ENCODE measurements at places on chromosomes 3 and 15. TPM values are rescaled to one million over a fixed set of nuclear protein-coding genes. Genes with fewer than 3 reads are reported as not detected.

DNA sequence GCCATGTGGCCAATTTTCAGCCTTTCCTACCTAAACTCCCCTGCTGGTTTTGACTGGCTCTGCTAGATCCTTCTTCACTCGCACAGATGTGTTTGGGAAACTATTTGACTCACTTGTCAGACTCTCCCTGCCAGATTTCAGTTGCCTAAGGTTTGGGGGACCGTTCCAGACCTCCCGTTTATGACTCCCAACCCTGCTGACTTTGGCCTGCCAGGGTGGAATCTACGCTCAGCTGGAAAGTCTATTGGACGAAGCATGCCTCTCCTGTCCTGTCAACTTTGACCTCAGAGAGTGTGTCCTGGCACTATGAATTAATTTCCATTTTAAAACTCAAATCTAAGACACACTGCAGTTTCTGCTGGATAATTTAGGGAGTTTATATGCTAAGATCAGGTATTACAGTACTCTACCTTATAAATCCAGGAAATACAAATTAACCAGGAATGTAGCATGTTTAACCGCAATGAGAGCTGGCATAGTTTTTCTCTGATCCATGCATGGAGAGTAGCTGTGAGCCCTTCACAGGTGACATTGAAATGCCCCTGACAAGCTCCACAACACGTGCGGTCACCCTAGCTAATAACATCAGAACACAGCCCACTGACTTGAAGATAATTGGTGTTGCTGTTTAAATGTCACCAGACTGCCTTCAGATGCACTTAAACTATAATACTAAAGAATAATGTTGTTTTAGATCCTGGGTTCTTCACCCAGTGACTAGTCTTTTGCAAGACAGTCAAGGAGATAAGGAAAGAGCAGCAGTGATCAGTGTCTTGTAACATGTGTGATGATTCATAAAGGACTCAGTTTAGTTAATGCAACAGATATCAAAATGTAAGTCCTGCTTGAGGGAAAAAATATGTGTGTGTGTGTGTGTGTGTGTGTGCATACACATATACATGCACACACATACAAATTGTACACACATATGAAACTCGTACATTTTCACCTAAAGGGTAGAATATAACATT is 223.0 kb upstream of the MCTP2 start:
- no peak overlapping the region for H3K4me3 ChIP-seq
- no peaks in the 10 kb centered on the region for H3K4me1 ChIP-seq
- no peaks in the 10 kb centered on the region for H3K27me3 ChIP-seq
- no peak overlapping the region for H3K27ac ChIP-seq

- no peaks in the 10 kb centered on the region for H3K4me1 ChIP-seq
- no peaks in the 10 kb centered on the region for H3K36me3 ChIP-seq
- no peak overlapping the region for H3K27ac ChIP-seq
- peaks cover 5% of the 10 kb centered on the region for H3K27me3 ChIP-seq
Observed at GRCh38 chr3:152706991-152707713, 127.8 kb upstream of the P2RY1 start.

GRCh38 chr15:85178308-85178707 is 196.7 kb downstream of the PDE8A start:
- DNase-seq = no peak
- H3K4me1 ChIP-seq = no peaks in the 10 kb centered on the region
- peaks cover 7% of the 10 kb centered on the region for H3K27me3 ChIP-seq

DNA sequence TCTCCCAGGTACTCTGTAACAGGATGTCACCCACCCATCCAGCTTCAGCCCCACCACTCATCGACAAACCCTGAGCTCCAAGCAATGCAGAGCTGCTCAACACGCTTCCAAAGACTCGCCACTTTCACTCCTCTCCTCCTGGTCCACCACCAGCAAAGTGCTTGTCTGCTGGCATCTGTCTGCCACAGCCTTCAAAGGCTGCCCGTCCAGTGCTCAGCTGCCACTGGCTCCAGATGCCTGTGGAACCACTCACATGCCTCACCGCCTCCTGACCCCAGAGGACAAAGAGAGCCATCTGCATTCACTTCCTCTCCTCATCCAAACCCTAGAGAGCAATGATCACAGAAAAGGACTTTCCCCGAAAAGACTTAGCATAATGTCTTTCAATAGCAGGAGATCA is 109.5 kb upstream of the OCA2 start:
- no peaks in the 10 kb centered on the region for H3K4me1 ChIP-seq
- DNase-seq = no peak
- H3K27me3 ChIP-seq = no peaks in the 10 kb centered on the region
- H3K4me3 ChIP-seq = no peak overlapping the region

IMPDH2 gene
- 387 TPM for total RNA-seq

LPCAT4 gene
- total RNA-seq = 23.8 TPM

TM4SF1 gene
- not detected for total RNA-seq

- DNase-seq = no peak
- no peaks in the 10 kb centered on the region for H3K4me1 ChIP-seq
- H3K36me3 ChIP-seq = no peaks in the 10 kb centered on the region
- H3K27me3 ChIP-seq = no peaks in the 10 kb centered on the region
- no peak overlapping the region for H3K4me3 ChIP-seq
Observed at GRCh38 chr3:120172070-120172469, 77.8 kb upstream of the GSK3B start.

DNA sequence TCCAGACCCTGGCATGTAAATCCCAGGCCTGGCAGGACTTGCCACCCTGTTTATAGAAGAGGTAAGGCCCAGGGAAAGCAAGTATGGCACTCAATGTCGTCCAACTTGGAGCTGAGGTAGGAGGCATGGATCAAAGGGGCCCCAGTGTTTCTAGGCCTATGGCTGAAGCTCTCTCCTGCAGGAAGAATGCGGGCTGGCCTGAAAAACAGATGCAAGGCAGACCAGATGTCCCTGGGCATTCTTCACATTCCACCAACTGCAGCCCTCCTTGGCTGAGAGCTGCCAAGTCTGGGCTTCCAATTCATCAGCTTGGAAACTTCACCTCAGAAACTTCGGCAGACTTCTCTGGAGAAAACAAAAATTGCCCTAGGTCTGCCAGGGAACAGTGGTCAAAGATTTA is 22.2 kb downstream of the MESD start:
- DNase-seq = no peak
- H3K4me3 ChIP-seq = no peak overlapping the region
- no peaks in the 10 kb centered on the region for H3K27me3 ChIP-seq
- peaks cover 64% of the 10 kb centered on the region for H3K36me3 ChIP-seq
- no peak overlapping the region for H3K27ac ChIP-seq
- peaks cover 9% of the 10 kb centered on the region for H3K4me1 ChIP-seq

CDC25A gene
- 1.8 TPM for total RNA-seq

DNA sequence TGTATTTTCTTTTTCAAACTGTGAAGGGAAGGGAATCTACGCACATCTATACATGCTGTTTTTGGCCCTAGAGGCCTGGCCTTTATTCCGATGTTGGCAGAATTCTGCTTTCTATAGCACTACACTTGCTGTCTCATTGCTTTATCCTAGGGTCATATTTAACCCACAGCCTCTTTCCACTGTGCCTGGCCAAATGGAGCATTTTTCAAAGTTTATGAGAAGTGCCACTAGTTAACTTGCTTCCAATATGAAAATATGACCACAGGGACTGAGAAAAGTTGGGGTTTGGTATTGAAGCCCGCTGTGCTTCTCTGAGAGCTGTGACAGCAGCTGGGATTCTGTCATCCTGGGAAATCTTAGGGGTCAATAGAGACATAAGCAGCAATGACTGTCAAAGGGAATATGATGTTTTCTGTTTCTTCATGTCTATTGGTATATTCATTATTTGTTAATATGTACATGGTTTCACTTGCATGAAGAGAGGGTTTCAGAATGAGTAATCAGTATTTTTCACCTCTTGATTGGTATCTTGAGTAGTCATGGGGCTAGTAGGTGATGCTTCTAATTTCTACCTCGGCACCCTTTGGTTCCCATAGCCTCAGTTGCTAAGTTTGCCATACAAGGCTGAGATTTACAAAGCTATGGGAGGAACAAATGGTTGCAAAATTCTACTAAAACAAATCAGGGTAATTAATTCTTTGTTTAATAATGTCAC is 275.8 kb upstream of the RBMS3 start:
- H3K27ac ChIP-seq = no peak overlapping the region
- H3K4me1 ChIP-seq = no peaks in the 10 kb centered on the region
- no peak for DNase-seq
- H3K4me3 ChIP-seq = no peak overlapping the region
- no peaks in the 10 kb centered on the region for H3K36me3 ChIP-seq

- H3K4me1 ChIP-seq = peaks cover 82% of the 10 kb centered on the region
- peak overlapping the region; percentile 93 for H3K4me3 ChIP-seq
- H3K27ac ChIP-seq = peak overlapping the region; percentile 93
- no peaks in the 10 kb centered on the region for H3K27me3 ChIP-seq
- peaks cover 46% of the 10 kb centered on the region for H3K36me3 ChIP-seq
Observed at GRCh38 chr3:150761831-150762661, 923 bp downstream of the SIAH2 start.

DNA sequence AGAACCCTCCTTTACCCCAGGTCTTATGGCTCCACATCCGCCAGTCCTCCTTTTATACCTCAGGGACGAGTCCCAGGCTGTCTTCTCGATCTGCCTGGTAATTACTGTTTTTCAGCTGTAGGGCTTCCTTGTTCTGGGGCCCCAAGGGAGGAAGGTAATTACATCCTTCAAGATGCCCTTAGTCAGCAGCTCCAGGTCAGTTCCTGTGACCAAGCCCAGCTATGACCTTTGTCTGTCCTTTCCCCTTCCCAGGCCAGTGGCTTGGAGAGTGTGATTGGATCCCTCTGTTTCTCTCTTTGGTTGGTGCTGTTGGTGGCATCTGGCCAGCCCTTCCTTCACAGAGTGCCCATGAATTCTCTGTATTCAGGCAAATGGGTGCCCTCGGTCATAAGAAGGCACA is 92.6 kb downstream of the AAGAB start:
- H3K4me1 ChIP-seq = peaks cover 69% of the 10 kb centered on the region
- H3K4me3 ChIP-seq = no peak overlapping the region
- no peak for DNase-seq
- peaks cover 50% of the 10 kb centered on the region for H3K36me3 ChIP-seq
- peak overlapping the region; percentile 63 for H3K27ac ChIP-seq

GRCh38 chr3:60598671-60599070 is 652.6 kb downstream of the FHIT start:
- peaks cover 6% of the 10 kb centered on the region for H3K27me3 ChIP-seq
- no peaks in the 10 kb centered on the region for H3K4me1 ChIP-seq
- H3K36me3 ChIP-seq = no peaks in the 10 kb centered on the region
- H3K4me3 ChIP-seq = no peak overlapping the region

- no peaks in the 10 kb centered on the region for H3K36me3 ChIP-seq
- peaks cover 29% of the 10 kb centered on the region for H3K27me3 ChIP-seq
- H3K4me1 ChIP-seq = peaks cover 34% of the 10 kb centered on the region
- H3K27ac ChIP-seq = no peak overlapping the region
- peak overlapping the region; percentile 74 for H3K4me3 ChIP-seq
- DNase-seq = no peak
Observed at GRCh38 chr3:53845103-53845880, 927 bp downstream of the CHDH start.

DNA sequence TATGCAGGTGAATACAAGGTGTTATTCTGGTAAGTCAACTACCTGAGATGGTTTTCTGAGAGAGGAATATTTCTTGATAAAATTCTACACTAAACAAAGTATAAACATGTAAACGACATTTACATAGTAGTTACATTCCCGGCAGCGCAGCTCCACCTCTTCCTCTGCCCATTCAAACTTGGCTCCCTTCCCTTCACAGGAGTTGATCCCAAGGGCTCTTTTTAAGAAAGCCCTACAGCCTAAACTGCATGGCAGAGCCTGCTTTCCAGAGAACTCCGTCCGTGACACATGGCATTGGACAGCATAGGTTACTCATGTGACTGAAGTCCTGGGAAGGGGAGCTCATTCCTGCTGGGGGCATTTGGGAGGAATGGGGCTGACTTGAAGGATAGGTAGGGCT is 22.0 kb upstream of the LCTL start:
- no peak for DNase-seq
- H3K4me1 ChIP-seq = no peaks in the 10 kb centered on the region
- H3K27me3 ChIP-seq = peaks cover 21% of the 10 kb centered on the region
- H3K36me3 ChIP-seq = no peaks in the 10 kb centered on the region

- no peak overlapping the region for H3K4me3 ChIP-seq
- peaks cover 12% of the 10 kb centered on the region for H3K27me3 ChIP-seq
- no peak for DNase-seq
Observed at GRCh38 chr15:58229297-58229768, 91.2 kb downstream of the AQP9 start.

TEX9 gene
- 31.3 TPM for total RNA-seq

GRCh38 chr15:78438619-78439285 is 736 bp downstream of the IREB2 start:
- H3K4me1 ChIP-seq = peaks cover 44% of the 10 kb centered on the region
- H3K36me3 ChIP-seq = peaks cover 46% of the 10 kb centered on the region
- peak overlapping the region; percentile 98 for H3K4me3 ChIP-seq
- H3K27me3 ChIP-seq = peaks cover 1% of the 10 kb centered on the region

DNA sequence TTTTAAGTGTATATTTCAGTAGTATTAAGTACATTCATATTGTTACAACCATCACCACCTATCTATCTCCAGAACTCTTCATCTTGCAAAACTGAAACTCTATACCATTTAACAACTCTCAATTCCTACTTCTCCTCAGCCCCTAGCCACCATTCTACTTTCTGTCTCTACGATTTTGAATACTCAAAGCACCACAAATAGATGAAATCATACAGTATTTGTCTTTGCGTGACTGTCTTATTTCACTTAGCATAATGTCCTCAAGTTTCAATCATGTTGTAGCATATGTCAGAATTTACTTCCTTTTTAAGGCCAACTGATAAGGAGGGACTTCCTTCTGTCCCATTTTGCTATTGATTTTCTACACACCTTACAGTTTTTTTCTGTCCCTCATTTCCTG is 593.3 kb downstream of the FHIT start:
- no peaks in the 10 kb centered on the region for H3K36me3 ChIP-seq
- no peak overlapping the region for H3K4me3 ChIP-seq
- H3K4me1 ChIP-seq = no peaks in the 10 kb centered on the region
- DNase-seq = no peak

SLCO2A1 gene
- not detected for total RNA-seq

GHSR gene
- total RNA-seq = not detected

C3orf85 gene
- not detected for total RNA-seq

SCN11A gene
- total RNA-seq = 0.16 TPM

DNA sequence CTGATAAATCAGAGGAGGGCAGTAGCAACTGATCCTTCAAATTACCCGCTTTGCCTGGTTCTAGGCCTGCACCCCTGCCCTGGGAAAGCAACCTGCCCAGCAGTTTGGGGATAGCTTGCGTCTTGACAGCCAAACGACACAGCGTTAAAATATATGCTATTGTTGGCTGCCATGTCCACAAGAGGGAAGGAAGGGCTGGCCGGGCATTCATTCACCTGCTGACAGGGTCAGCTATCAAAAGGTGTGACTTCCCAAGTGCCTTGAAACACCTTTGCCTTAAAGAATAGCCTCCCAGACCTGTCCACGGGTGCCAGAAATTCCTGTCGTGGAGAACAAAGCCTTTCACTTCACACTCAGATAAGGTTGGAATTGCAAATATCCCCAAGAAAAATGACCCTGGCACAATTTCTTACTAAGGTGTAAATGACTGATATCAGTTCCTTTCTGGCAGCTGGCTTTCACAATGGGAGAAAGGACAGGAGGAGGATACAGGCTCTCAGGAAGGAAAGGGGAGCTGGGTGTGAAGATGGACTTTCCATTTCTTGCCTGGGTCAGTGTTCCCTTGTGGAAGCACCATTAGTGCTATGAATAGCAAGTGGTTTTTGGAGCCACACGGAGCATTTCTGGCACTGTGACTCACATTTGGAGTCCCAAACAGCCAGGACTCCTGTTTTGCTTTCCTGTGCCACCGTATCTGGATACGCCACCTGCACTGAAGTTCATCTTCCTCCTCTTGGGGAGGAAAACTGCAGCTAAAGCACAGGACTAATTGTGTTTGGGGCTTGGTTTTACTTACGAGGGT is 19.2 kb downstream of the ALDH1A3 start:
- peaks cover 3% of the 10 kb centered on the region for H3K4me1 ChIP-seq
- H3K36me3 ChIP-seq = no peaks in the 10 kb centered on the region
- peaks cover 27% of the 10 kb centered on the region for H3K27me3 ChIP-seq
- H3K27ac ChIP-seq = no peak overlapping the region
